Stomach (tissue), 19 donors: ENCODE measurements at places on chromosomes 3 and 15. TPM values are rescaled to one million over a fixed set of nuclear protein-coding genes. Genes with fewer than 3 reads are reported as not detected.

SERINC4 gene
- not detected for total RNA-seq

TTC21A gene
- 2.8 TPM for total RNA-seq

GRCh38 chr3:185316740-185317412, 46.1 kb upstream of the MAP3K13 start:
- no peak for DNase-seq
- no peaks in the 10 kb centered on the region for H3K27me3 ChIP-seq
- peaks cover 15% of the 10 kb centered on the region for H3K4me1 ChIP-seq
- peak overlapping the region; percentile 72 for H3K27ac ChIP-seq

DNA sequence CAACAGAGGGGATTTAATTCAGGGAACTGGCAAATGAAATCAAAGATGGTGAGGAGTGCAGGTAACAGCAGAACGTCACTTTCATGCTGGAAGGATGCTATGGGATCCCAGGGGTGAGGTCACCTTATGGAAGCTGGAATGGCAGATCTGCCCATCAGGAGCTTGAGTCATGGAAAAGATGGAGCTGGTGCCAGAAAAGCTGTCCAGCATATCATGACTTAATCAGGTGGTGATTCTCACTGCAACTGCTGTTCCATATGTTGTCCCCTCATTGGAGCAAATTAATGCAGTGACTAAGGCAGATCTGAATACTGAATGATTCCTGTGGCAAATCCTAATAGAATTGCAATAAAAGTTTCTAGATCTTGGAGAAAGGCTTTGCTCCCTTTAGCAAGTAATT, 38.4 kb downstream of the HHLA2 start:
- no peak overlapping the region for H3K4me3 ChIP-seq
- H3K27ac ChIP-seq: no peak overlapping the region
- no peaks in the 10 kb centered on the region for H3K36me3 ChIP-seq
- no peaks in the 10 kb centered on the region for H3K27me3 ChIP-seq
- DNase-seq: no peak
- H3K4me1 ChIP-seq: no peaks in the 10 kb centered on the region

DNA sequence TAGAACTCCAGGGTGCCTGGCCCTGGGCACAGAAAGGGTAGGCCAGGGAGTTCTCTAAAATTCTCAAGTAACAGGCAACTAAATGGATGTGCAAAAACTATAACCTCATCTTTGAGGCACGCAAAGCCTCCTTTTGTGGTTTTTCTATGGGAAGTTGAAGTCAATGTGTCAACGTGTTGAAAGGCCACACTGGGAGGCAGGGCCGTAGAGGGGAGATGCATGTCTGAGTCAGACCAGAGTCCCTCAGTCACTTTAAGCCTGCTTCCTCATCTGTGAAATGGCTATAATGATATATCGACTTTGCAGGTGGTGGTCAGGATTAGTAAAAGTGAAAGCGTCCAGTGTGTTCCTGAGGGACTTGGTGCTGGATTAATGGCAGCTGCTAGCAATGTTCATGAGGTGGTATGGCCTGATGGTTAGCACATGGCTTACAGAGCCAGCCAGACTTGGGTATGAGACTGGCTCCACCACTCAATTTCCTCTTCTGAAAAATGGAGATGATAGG, 17.0 kb downstream of the TGM5 start:
- no peaks in the 10 kb centered on the region for H3K27me3 ChIP-seq
- no peak for DNase-seq
- H3K4me3 ChIP-seq: no peak overlapping the region
- no peak overlapping the region for H3K27ac ChIP-seq
- no peaks in the 10 kb centered on the region for H3K36me3 ChIP-seq
- H3K4me1 ChIP-seq: no peaks in the 10 kb centered on the region
